Activated CD4-positive, alpha-beta T cell treated with anti-CD3 and anti-CD28 coated beads for 1 hour (primary cell): ENCODE measurements at places on chromosomes 11 and 22.

GRCh38 chr22:39279170-39279850, 34.5 kb upstream of the PDGFB start:
- no peak for DNase-seq

DNA sequence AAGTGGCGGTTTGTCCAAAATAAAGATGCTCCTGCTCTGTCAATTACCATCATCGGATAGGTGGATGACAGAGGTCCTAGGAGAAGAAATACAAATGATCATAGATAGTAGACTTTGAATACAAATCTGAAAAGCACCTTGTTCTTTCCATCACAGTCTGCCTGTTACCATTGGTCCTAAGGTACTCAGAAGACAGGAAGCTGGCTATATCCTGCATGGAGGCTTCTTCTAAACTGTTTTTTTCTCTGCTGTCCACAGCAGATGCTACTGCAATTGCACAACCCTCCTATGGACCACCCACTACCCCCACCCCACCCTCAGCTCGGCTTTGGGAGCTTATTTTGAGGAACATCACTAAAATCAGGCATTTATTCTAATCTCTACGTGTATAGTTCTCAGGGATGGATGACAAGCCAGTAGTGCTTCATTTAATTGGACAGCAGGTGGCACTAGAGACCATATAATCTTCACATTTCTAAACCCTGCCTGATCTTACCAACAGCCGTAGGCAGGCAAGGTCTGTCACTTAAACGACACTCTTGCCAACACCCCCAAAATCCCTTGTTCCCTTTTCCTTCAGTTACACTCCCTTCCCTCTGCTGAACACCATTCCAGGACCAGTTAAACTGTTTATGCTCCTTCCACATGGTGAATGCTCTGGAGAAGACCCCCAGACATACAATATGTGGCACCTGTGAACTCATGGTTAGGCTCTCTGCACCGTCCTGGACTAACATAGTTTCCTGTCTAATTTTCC, 6.6 kb upstream of the PTS start:
- DNase-seq = no peak

DNA sequence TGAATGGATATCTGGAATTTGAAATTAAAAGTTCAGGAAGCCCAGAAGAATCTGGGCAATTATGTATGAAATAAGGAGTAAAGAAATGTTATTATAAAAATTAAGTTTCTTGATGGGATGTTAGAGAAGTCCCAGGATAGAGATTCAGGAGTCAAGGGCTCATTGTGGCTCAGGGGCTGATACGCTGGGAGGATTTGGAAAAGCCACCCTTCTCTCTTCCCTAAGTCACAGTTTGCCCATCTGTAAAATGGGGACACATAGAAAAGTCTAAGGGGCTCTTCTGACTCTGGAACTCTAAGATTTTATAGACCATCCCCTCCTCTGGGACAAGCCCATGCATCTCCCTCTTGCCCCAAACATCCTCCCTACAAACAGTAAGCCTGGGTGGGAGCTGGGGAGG, 118.1 kb downstream of the TIMP3 start:
- DNase-seq = no peak

DNA sequence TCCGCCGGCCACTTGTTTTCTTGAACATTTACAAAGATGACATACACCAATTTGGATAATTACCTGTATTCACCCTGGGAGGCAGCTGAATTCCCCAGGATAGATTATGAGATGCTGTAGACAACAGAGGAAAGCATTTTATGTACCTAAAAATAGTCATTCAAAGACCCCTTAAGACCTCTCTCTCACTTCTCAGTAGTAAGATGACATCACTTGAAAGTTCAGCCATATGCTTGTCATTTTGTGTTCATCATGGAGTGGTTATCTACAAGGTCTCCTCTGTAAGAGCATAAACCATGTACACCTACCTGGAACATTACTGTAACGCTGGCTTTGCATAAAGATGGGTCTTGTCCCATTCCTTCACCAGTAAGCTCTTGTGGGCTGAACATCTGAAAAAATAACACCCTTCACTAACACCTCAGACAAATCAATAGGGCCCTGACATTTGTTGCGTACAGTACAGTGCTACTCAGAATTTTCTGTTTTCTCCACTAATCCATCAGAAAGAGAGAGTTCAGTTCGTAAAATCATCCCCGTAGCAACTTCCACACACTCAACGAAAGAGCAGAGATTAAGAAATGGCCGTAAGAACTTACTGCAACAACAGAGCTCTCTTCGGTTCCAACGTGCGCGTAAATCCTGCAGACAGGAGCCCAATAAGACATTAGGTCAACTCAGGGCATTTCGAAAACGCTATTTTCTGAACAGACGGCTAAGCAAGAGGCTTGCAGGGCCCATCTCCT, 15.6 kb upstream of the WDR74 start:
- DNase-seq = no peak

DNA sequence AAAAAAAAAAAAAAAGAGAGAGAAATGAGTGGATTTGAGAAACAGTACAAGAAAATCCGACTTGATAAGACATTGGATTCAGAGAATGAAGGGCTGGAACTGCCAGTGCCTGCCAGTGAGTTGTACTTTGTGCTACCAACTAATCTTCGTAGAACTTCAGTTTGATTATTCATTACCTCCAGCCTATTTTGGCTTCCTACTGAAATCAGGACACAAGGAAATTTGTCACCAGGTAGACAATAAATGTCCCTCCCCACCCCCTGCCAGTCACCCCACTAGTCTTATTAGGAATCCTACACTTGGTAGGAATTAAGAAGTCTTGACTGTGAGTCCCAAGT, 21.4 kb upstream of the POLD3 start:
- DNase-seq = no peak

- no peak for DNase-seq
Observed at GRCh38 chr11:134124660-134125451, 56.0 kb downstream of the JAM3 start.

- DNase-seq = no peak
Observed at GRCh38 chr11:45921561-45922424, 663 bp upstream of the LARGE2 start.

DNA sequence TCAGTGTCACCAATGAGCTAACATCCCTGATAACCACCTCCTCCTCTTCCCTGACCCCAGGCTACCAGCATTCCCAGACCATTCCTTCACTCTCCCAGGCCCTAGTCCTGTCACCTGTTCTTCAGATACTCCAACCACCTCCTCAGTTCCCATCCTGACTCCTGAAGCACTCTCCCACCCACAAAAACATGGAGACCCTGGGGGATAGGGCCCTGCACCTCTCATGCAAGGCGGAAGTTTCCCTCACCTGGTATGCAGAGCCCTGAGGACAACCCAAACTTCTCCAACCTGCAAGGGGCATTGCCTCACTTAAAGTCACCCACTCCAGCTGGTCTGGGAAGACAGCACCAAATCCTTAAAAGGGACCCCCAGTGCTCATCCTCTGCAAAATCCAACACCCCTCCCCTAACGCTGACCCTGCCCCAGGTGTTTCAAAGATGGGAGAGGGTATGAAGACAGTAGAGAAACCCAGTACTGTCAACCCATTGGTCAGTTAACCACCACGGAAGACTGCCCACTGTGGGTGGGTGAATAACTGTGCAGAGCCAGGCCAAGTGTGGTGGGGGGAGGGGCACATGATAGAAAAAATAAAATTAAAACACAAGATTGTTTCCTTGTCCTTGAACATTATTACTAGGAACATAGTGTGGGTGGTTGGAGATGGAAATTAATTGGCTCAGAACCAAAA, 1.4 kb downstream of the TNKS1BP1 start:
- no peak for DNase-seq

DNA sequence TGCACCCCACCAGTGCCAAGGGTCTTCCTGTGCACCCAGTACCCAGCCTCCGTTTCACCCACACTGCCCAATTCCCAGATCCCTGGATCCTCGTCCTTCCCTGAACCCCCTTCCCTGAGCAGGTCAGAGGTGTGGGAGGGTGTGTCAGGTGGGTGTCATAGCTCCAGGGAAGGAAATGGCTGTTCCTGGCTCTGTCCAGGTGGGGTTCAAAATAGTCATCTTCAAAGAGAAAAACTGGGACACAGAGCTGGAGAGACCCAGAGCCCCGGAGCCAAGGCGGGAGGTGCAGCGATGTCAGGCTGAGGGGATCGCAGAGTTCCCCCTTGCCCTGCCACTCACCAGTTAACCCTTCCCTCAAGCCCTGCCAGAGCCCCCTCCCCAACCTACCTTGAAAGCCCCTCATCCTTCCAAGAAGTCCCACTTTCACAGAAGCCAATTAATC, 698 bp downstream of the C1QTNF4 start:
- DNase-seq = no peak

DNA sequence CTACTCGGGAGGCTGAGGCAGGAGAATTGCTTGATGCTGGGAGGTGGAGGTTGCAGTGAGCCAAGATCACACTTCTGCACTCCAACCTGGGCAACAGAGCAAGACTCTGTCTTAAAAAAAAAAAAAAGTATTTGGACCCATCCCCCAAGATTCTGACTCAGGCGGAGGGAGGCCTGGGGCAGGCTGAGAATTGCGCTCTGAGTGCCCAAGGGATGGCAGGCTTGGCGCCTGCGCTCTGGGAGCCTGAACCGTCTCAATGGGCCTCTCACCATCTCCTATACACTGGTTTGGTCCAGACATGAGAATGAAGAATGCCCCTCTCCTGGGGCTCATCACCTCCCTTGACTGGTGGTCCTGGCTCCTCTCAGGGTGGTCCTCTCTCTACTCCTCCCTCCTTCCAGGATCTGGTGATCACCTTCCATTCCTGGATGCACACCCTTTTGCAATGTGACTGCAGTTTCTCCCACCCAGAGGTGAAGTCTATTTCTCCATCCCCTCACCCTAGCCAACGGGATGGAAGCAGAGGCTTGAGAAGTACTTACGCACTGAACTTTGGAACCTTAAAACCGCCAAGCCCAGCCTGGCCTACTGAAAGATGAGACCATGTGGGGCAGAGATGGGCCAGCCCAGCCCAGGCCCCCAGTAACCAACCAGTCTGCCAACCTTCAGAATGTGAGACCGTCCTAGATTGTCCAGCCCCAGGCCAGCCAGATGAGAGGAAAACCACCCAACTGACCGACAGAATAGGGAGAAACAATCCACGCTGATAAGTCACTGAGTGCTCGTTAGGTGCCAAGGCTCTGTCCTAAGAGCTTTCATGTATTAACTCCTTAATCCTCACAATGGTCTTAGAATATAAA, 4.9 kb downstream of the POLR3H start:
- DNase-seq = no peak
